Stimulated activated CD4-positive, alpha-beta T cell treated with anti-CD3 and anti-CD28 coated beads, Interleukin-12 subunit alpha, Interleukin-12 subunit beta, amount 100 ng/mL, for 48 hours (primary cell): ENCODE measurements at places on chromosomes 4 and X.

- DNase-seq = no peak
Observed at GRCh38 chr4:88196013-88196365, 37.5 kb upstream of the ABCG2 start.

GRCh38 chr4:165293927-165294649, 33.4 kb upstream of the MSMO1 start:
- no peak for DNase-seq

DNA sequence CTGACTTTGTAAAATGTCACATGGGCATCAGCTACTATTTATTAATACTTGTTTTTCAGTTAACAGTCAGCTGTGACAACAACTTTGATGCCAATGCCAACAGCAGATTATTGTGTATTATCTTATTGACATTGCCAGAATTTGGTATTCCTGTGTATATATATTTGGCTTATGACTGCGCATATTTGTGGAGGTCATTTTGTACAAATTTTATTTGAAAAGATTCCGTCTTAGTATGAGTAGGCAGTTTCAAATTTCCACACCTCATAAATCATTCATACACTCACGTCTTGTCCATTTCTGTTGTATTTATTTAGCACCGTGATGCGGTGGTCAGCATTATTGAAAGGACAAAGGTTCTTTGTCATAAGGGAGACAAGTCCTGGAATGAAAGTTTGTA, 558.2 kb upstream of the NDST4 start:
- DNase-seq = no peak

GRCh38 chr4:27775156-27775555, 914.5 kb downstream of the STIM2 start:
- DNase-seq = no peak

DNA sequence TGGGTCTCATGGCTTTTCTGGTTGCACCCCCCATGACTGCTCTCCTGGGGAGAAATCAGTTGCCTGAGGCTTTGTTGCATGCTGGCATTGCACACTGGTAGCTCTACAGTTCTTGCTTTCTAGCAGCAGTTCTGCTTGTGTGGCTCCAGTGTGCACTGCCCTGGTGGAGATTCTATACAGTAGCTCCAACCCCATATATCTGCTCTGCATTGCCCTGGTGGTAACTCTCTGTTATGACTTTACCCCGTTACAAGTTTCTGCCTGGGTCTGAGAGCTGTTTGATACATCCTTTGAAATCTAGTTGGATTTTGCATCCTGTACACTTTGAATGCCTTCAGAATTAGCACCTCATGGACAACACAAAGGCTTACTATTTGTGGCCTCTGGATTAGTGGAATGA, 241.4 kb upstream of the EPHA5 start:
- DNase-seq = no peak

- DNase-seq = no peak
Observed at GRCh38 chrX:39201305-39201990, 400.2 kb downstream of the MID1IP1 start.
